ENCODE measurements at places on chromosomes 7 and 10.
A peak's percentile ranks its signal among the peaks of the same experiment; 100 is the strongest.

- DNase-seq: no peak
These were observed 3.5 kb downstream of the SHH start for GRCh38 chr7:155808549-155809331.

DNA sequence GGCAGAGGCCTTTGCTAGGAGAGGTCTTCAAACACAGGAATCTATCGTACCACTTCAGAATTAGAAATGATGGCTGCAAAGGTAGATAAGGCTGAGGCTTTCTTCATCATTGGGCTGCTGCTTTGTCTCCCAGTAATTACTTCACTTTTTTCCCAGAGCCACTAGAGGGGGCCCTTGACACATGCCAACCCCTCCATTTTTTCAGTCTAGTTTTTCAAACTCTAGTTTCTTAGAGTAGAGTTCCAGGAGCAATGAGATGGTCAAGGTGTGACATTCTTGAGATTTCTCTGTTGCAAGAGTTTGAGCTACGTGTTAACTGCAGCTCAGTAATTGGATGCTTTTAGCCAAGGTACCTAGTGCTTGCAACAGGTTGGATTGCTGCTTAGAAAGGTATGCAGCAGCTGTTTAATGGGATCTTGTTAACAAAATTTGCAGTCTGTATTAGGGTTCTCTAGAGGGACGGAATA lies 33.8 kb upstream of the RBM20 start:
- peak; percentile 50 for DNase-seq

DNA sequence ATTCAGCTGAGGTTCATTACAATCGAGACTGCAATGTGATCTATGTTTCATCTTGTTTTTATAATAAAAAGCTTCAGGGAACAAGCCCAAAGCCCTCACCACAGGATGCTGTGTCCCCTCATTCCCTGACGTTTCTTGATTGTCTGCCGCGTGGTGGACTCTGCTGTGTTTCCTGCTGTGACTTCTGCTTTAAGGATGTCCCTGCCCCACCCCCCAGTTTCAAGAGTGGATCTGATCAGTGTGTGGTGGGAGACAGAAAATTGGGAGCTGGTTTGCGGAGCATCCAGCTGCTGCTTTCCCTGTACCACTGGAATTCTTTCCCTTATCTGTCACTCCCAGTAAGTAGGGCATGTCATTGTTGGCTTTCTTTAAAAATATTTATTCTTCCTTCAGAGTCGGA lies 86.2 kb downstream of the CREM start:
- DNase-seq: no peak

DNA sequence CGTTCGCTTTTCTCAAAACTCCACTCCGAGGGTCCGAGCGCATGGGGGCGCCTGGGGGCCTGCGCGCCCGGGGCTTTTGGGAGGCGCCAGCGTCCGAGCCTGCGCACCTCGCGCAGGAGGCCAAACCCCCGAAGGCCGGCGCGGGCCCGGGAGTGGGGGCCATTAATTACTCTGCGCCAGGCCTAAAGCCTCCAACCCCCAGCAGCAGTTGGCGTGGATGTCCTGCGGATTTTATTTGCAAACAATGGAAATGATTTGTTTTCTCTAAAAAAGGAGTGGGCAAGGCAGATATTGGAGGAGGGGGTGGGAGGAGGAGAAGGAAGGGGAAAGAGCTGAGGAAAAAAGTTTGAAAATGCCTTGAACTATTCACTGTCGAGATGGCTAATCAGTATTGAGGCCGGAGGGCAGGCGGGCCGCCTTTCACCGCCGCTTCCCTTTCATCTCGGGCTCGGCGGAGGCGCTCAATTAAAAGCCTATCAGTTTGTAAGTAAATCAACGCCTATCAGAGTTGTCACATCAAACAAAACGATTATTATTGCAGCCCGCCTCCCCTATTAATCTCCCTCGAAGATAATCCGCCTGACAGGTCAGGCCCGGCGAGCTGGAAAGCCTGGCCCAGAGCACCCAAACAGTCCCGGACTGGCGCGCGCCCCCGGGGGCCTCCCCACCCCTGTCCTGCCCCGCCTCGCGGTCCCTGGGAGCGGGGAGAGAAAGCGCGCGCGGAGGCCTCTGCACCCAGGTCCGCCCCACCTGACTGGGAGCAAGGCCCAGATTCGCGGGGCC lies 3.4 kb upstream of the ZNF503 start:
- peak; percentile 58 for DNase-seq

GRCh38 chr7:72183835-72184234 lies 228.3 kb downstream of the CALN1 start:
- no peak for DNase-seq

- no peak for DNase-seq
These were observed 316.6 kb upstream of the ZNF32 start for GRCh38 chr10:43965033-43965917.

GRCh38 chr7:79319369-79319768 lies 134.1 kb downstream of the MAGI2 start:
- DNase-seq: no peak

DNA sequence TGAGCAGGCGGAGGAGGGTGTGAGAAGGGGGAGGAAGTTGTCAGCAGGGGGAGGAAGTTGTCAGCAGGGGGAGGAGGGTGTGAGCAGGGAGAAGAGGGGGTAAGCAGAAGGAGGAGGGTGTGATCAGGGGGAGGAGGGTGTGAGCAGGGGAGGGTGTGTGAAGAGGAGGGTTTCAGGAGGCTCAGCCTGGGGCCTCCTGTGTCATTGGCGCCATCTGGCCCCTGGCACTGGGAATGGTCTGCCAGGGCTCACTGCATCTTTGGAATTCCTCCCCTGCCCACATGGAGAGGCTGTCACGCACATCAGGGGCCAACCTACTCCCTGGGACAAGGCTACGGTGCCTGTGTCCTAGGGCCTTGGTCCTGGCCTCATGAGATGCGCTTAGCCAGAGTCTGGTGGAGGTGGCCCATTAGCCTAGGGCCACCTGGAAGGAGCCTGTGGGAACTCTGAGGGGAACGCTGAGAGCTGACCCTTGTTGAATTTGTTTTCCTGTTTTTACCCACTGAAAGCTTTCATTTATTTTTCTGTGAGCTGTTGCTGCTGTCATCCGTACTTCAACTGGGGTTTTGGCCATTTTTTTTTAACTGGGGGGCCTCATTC lies 18.0 kb downstream of the CAMK2B start:
- DNase-seq: no peak

GRCh38 chr7:80823057-80823456 lies 95.8 kb downstream of the SEMA3C start:
- DNase-seq: no peak

DNA sequence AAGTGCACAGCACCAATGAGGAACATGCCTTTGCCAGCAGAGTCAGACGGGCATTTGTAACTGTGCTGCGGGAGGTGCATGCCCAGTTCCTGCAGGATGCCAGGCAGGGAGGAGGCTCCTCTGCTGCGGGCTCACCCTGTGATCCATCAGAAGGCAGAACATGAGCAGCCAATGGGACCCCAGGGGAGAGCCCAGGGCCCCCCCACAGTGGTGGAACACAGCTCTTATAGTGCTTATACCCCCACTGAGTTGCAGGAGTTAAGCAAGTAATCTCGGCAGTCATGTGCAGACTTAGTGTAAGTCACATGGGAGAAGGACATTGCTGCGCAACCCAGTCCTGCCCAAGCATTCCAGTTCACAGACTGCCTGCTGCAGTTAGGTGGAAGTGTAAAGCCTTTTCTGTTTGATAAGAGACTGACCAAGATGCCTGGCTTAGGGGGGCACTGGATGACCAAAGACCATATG lies 120.3 kb upstream of the TMEM106B start:
- no peak for DNase-seq

- DNase-seq: no peak
These were observed 132.4 kb downstream of the TSPAN12 start for GRCh38 chr7:120725376-120726039.

GRCh38 chr7:73738220-73738611 lies 386 bp downstream of the ABHD11 start:
- no peak for DNase-seq

DNA sequence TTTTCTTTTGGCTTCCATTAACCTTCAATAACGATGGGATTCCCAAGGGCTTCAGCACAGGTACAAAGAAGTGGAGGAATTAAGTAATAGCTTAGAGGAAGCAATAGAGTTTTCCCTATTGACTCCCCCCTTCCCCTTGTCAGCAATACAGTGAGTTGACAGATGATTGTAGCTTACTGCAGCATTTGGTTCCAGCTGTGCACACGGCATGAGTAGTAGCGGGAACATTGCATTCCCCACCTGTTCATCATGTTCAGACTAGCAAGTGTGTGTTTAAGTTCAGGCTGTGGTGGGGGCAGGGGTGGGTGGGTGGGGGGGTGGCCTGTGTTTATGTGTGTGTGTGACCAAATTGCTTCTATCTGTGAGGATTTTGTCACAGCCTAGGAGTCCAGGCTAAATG lies 4.6 kb upstream of the ADRA2A start:
- DNase-seq: no peak

- DNase-seq: no peak
These were observed 93.1 kb downstream of the EPC1 start for GRCh38 chr10:32253821-32254220.

GRCh38 chr7:107327986-107328569 lies 141.8 kb upstream of the GPR22 start:
- no peak for DNase-seq

DNA sequence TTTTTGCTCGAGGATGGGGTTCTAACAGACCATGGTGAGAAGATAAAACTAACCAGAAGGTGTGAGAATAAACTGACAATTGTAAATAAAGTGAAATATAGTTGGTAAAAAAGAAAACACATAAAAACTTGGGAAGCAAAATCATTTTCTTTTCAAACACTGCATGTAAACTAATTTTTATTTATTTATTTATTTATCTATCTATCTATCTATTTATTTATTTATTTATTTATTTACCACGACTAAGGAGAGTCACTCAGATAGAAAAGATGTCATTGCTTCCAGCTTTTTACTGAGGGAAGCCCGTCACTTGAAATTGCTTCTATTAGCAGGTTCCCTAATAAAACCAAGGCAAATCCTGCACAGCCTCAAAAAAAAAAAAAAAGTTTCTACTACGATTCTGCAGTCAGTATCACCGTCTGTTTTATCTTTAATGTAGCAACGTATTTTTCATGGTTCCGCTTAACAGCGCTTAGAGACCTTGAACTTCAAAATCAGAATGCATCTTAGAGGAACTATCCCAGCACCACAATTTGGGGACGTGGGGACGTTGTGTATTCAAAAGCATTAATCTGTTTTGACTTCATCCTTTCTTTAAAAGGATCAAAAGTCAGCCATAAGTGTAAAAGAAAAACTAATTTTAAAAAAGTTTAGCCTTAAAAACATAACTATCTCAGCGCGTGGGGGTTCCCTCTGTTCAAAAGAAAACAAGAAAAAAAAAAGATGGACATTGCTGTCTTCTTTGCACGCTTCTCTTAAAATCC lies 33.3 kb upstream of the EBLN1 start:
- DNase-seq: no peak

DNA sequence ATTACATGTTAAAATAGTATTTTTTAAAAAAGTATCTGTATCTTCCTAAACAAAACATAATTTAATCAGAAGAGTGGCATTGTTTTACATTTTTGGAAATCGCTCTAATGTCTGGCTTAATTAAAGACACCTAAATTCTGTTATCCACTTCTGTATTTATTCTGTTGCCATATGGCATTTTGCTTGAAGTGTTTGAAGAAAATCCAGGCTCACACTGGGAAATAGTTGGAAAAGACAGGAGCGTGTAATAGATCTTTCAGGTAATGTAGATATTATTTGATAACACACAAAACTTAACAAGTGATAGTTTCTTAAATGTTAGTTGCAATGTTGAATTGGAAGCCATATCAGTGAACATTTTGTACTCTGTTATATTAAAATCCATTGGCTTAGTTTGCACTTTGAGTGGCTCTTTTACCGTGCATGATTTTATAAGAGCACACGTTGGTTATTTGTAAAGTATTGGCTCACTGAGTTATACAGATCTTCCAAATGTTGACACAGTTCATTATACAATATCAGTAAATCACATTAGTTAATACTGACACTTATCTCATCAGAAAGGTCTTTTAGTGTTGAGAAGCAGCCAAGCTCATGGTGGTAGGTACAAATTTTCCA lies 128.4 kb upstream of the NPVF start:
- no peak for DNase-seq

- DNase-seq: no peak
These were observed 118.1 kb downstream of the ARL4A start for GRCh38 chr7:12805518-12805928.

GRCh38 chr10:82943142-82943541 lies 1068.1 kb downstream of the NRG3 start:
- no peak for DNase-seq

DNA sequence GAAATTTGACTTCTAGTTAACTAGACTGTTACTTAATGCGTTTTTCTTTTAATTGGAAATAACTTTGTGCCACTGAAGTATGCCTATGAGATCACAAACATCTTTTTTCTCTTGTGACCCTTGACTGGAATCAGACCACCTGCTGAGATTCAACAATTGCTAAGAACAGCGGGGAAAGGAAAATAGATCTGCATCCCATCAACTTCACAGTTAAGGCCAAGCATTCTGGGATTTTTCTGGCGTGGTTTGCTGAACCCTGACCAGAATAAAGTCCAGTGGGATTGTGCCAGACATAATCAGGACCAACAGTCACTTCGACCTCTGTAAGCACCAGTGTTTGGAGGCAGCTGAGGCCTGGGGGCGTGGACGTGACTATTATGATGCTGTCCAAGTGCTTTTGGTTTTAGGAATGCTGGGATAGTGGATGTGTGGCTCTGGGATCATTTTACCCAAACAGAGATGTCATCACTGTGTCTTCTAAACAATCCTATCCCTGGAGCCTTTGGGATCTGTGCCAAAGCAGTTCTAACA lies 373.3 kb upstream of the PRKCQ start:
- DNase-seq: no peak

- DNase-seq: no peak
These were observed 13.2 kb downstream of the STAM start for GRCh38 chr10:17657103-17657500.

- no peak for DNase-seq
These were observed 29.3 kb downstream of the ARL4A start for GRCh38 chr7:12716722-12717121.

GRCh38 chr7:129896568-129897382 lies 56.0 kb downstream of the UBE2H start:
- no peak for DNase-seq

GRCh38 chr10:88207121-88207546 lies 343.7 kb downstream of the PTEN start:
- no peak for DNase-seq

DNA sequence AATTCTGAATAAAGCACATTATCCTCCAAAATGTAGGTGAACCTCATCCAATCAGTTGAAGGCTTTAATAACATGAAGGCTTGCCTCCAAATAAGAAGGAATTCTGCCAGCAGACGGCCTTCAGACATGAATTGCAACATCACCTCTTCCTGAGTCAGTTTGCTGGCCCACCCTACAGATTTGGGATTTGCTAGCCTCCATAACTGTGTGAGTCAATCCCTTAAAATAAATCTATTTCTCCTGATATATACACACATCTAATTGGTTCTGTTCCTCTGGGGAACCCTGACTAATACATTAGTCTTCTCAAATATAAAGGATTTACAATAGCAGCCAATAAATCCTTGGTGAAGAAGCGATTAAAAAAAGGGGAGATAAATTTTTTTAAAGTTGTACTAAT lies 34.8 kb upstream of the OSBPL3 start:
- no peak for DNase-seq

DNA sequence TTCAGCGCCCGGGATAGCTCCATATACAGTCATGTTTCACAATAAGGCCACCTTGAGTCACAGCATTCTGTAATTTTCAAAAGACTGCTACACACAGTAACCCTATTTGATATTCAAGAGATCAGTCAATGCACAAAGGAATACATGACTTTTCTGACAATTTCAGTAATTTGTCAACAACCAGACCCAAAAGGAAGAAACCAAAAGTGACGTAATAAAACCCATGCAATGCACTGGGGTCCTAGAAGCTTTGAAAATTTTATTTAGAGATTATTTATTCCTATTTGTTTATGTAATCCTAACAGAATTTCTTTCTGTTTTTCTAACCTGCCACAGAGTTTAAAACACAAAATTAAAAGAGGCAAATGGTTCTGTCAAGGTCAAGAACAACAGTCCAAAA lies 421.2 kb downstream of the DPP6 start:
- DNase-seq: no peak

Measured in neuronal stem cell (in vitro differentiated cells).